ENCODE measurements at places on chromosomes 1 and 21.

DNA sequence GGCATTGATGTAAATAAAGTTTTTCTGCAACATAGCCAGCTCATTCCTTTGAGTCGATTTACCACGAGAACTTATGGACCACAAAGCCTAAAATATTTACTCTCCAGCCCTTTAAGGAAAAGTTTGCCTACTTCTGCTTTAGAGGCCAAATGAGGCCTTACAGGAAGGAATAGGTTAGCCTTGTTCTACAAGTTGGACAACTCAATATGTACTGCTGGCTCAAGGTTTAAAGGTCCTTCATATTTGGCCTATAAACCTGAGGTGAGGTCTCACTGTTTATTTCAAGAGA lies 144.5 kb upstream of the DNAH14 start:
- DNase-seq: no peak

- no peak for DNase-seq
Observed at GRCh38 chr1:246597971-246598370, 31.7 kb downstream of the CNST start.

DNA sequence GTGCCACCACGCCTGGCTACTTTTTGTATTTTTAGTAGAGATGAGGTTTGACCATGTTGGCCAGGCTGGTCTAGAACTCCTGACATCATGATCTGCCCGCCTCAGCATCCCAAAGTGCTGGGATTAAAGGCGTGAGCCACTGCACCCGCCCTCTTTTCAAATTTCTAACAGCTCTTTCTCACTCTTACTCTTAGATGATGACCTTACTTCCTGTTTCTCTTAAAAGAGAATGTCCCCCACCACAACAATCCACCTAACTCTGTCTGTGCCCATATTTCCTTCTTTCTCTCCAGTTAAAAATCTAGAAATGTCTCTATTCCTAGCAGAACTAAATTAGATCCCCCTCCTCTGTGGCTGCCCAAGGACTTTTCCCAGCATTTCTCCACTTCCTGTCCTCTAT lies 46.6 kb upstream of the RGS2 start:
- DNase-seq: no peak

DNA sequence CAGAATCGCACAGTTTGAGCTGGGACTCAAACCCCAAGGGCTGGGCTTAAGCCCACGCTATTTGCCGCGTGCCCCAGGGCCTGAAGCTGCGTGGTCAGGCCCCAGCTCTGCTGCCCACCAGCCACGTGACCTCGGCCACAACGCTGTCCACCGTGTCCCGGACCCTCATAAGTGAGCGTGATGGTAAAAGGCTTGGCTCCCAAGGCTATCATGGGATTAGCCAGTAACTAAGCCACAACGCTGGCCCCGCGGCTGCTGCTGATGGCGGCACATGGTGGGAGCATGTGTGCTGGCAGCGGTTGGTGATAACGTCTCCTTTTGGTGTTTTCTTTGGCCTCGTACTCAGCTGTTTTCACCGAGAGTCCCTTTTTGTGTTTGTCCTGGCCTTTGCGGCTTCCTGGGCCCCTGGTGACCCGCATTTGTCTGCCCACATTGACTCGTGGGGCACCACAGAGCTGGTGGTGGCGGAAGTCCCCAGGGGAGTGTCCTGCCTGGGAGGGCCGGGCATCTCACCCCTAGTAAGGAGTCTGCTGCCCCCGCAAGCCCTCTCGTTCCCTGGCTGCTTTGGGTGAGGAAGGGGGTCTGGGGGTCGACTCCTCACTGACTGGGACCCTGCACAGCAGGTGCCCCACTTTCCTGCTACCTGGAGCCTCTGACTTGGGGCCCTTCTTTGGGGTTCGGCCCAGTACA lies 29.3 kb downstream of the PRKCZ start:
- no peak for DNase-seq

GRCh38 chr1:47513393-47513792 lies 75.5 kb downstream of the FOXD2 start:
- DNase-seq: no peak

DNA sequence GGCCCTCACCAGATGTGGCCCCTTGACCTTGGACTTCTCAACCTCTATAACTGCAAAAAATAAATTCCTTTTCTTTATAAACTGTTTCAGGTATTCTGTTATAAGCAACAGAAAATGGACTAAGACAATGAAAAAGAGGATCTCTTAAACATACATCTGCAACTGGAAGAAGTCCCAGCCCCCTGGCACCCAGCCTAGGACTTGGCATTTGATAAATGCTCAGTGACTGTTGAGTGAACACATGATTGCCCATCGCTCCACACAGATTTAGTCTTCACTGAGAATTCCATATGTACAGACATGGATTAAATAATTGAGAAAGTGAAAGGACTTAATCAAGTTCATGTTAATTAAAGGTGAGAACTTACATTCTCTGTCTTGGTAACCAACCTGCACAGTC lies 344.9 kb upstream of the RUNX1 start:
- DNase-seq: no peak

DNA sequence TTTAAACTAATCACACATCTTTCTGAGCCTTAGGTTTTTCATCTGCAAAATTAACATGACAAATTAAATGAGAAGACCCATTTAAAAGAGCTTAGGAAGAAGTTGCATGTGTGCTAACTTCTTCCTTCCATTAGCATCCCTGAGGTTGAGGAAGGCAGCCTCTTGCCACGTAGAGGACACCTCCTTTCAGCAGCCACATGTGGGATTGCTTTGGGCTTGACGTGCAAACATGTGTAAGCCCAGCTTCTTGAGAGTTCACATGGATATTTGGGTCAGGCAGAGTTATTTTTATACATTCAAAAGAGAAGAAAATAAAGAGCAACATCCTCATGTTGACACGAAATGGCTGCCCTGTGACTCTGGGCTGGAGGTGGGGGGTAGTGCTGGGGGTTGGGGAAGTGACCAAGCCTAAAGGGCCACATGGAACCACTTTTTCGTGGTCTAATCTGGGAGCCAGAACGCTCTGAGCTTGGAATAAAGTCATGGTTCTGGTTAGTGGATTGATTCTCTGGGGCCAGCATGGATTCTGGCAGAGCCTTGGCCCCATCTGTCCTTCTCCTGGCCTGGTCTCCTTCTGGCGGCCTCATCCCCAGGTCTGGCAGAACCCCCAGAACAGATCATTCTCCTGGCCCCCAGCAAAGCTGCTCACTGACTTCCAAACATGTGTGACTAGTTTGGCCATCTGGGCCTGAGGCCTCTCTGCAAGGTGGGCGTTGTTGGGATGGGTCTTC lies 137.1 kb upstream of the USP24 start:
- no peak for DNase-seq

- DNase-seq: no peak
Observed at GRCh38 chr21:25953659-25954058, 216.9 kb downstream of the APP start.

- DNase-seq: no peak
Observed at GRCh38 chr1:114310695-114311271, 157.1 kb upstream of the SYT6 start.

DNA sequence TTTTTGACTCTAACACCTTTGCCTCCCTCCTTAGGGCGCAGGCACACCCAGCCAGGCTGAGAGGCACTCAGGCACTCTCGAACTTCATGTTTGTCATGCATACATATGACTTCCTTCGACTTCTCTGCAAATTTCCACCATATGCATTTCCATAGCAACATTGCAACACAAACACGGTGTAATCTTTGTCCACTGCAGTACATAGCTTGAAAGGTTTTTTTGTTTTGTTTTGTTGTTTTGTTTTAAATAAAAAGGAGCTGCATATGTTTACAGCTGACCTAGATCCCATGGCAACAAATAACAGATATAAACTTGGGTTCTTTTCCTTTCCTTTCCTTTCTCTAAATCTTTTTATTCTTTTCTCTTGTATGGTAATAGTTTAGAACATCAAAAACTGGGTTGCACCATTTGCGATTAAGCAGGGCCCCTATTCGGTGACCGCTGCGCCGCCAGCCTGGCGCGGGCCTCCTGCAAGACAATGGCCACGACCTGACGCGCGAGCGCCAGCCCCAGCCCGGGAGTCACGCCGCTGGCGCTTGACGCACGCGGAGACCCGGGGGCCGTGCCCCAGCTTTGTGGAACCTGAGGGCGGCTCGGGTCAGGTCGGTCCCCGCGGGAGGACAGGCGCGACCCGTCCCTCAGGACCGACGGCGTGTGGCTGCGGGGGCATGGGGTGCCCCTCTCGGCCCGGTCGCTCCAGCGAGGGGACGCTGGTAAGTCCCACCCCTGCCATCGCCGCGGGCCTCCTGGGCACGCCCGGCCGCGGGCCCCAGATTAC lies 35.2 kb downstream of the CCN1 start:
- no peak for DNase-seq

DNA sequence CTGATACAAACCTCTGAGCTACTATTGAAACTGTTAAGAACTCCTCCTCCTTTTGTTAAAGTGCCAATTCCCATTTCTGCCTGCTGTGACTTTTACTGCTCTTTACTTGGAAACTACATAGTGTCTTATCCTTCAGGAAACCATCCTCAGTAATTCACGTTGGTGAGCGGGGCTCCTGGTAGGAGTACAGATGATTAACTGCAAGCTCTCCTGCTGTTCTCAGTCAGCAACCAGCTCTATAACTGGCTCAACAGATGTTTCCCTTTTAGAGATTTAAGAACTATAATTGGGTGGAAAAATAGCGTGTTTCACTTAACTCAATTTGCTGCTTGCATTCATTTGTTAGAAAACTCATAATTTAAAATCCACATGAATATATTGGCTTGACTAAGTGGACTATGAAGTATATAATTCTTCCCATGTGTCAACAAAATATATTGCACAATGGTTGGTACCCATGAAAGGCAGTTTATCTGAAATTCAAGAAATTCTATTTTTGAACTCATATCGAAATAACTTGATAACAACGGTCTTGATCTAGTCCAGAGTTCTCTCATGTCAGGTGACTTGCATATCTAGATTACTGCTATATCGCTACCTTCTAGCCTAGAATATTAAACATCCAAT lies 574.0 kb downstream of the KCNT2 start:
- no peak for DNase-seq
